Eye (tissue), 1 donor: ENCODE measurements at places on chromosomes 3 and 15.
A peak's percentile ranks its signal among the peaks of the same experiment; 100 is the strongest.

DNA sequence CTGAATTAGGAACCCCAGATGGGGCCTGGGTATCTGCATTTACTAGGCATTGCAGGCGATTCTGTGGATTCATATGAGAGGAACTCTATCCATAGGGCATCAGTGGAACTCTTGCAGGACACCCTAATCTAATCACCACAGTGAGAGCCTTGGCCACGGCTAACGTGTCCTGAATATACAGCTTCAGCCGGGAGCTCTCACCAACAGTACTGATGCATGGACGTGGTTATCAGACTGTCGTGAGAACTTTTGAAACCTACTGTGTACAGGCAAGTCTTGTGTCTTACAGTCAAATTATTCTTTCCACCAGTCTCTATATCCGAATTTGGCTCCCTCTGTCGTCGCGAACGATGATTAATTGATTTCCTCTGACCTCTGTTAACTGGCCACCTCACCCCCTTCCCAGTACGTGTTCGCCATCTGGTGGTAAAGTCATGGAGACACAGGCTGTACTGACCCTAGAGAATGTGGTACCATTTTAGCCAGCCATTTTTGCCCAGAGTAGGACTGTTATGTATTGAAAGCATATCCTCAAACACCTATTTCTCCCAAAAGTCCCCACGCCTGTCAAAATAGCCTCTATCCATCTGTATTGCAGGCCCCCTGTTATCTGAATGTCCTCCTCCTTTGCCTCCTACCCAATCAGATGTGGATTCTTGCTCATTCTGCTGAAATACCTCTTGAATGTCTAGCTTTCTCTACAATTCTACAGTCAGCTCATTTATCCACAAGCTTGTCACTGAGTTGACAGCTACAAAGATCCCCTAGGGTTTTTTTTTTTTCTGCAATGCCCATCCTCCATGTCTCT is 39.7 kb downstream of the GLDN start:
- DNase-seq = peak; percentile 89

DNA sequence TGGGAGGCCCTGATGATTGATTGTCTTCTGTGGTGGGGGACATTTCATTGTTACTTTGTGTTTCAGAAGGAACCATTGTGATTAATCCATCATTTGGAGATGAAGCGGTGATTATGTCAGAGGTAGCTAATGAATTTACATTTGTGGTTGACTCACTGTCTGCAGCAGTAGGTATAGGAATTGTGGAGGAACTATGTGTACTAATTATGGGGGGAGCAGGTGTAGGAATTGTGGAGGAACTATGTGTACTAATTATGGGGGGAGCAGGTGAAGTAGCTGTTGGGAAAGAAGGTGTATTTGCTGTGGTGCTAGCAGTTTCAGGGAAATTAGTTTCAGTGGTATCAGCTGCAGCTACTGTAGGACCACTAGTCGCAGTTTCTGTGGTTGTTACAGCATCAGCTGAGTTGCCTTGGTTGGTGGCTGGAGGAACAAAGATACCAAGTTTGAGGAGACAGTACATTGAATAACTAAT is 6.9 kb downstream of the MUC13 start:
- DNase-seq = no peak

- no peak for DNase-seq
Measured at GRCh38 chr3:32667072-32667582, 17.9 kb upstream of the CNOT10 start.

DNA sequence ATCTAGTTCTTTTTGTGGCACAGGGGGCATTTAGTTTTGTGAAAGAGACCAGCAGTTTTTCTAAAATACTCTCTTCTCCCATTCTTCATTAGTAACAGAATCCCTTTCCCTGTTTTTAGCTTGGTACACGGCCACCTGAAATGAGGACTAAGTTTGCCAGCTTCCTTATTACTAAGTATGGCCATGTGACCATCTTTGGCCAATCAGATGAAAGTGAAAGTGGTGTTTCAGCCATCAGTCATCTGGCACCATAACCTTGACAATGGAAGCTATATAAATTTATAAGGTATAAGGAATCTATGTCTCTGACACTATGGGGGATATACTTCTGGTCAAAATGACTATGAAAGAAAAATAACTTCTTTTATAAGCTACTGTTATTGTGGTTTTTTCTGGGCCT is 570.4 kb downstream of the AGBL1 start:
- DNase-seq = no peak

GRCh38 chr3:61035573-61035972 is 215.7 kb downstream of the FHIT start:
- DNase-seq = no peak

DNA sequence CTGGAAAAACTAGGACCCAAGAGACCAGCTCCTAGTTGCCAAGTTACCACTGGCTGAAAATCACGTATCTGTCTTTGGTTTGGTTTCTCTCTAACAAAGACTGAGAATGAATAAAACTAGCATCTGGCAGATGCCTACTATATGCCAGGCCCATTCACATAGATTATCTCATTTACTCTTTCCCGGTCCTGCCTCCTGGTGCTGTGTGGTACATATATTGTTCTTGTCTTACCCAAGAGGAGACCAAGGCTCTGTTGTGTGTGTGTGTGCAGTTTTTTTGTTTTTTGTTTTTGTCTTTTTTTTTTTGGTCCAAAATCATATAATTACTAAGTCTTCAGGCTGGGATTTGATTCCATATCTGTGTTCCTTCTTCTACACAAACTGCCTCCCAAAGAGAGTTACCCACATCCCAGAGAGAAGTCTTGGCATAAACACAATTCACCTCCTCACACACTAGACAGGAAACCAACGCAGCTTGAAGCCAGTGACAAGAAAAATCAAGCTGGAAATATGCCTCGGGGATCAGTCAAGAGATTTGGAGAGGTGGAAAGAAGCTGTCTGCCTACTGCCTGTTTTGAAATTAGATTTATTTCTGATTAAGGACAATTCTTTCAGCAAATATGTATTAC is 891 bp downstream of the AHSG start:
- no peak for DNase-seq

GRCh38 chr3:5282703-5283102 is 95.2 kb downstream of the EDEM1 start:
- DNase-seq = no peak

- DNase-seq = no peak
Measured at GRCh38 chr3:41102053-41102556, 97.2 kb upstream of the CTNNB1 start.

- DNase-seq = no peak
Measured at GRCh38 chr3:100480081-100480480, 12.3 kb upstream of the TMEM45A start.

- no peak for DNase-seq
Measured at GRCh38 chr3:136495213-136495612, 245.1 kb downstream of the PCCB start.

DNA sequence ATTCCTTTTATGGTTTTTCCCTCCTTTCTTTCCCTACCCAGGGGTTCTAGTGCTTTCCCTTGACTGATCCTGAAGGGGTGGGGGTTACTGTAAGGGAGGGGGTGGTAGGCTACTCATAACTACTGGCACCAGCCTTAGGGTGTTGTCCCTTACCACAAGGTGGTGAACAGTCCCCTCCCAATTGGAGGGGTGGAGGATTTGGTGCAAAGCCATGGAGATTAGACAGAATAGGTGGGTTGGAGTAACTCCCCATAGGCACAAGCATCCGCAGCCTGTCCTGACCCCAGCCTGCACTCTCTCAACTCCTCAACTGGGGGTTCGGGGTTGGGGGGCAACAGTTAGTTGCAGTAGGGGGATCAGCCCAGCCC is 2.6 kb upstream of the HYAL2 start:
- no peak for DNase-seq

DNA sequence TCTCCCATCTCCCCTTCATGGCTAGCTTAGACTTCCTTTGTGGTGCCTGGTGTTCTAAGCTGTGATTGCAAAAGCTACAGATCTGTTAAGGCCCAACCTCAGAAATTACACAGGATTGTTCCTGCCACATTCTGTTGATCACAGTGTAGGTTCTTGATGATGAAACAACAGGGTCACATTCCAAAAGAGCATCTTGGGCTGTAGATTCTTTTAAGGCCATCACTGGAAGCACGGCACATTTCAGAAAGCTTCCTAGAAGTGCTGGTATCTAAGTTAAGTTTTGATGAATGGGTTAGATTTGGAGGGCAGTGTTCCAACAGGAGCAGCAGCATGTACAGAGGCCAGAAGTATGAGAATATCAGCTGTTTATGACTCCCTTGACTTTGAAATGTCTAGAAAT is 107.5 kb upstream of the SKOR1 start:
- DNase-seq = no peak

DNA sequence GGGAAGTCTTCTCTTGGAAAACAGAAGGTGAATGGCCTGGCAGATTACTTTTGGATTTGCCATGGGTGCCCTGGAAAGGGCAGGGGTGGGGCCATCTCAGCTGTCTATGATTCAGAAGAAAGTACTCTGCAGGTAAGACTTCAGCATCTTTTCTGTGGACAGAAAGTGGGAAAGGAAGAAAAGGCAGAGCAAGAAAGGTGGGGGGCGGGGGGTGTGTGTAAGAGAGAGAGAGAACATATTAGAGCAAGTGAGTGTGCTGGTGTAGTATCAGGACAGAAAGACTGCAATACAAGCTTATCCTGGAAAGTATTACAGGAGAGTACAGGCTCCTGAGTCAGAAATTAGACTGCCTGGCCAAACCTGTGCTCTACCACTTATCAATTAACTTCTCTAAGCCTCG is 5.5 kb downstream of the TAGLN3 start:
- no peak for DNase-seq

DNA sequence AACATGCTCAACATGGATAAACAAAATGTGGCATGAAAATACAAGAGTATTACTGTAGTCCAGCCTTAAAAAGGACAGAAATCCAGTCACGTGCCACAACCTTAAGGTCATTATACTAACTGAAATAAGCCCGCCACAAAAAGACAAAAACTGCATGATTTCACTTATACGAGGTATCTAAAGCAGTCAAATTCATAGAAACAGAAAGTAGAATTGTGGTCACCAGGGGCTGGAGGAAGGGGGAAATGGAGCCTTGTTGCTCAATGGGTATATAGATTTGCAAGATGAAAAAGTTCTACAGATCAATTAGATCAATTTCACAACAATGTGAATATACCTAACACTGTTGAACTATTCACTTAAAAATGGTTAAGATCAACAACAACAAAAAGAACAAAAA is 7.4 kb downstream of the GLB1 start:
- no peak for DNase-seq

DNA sequence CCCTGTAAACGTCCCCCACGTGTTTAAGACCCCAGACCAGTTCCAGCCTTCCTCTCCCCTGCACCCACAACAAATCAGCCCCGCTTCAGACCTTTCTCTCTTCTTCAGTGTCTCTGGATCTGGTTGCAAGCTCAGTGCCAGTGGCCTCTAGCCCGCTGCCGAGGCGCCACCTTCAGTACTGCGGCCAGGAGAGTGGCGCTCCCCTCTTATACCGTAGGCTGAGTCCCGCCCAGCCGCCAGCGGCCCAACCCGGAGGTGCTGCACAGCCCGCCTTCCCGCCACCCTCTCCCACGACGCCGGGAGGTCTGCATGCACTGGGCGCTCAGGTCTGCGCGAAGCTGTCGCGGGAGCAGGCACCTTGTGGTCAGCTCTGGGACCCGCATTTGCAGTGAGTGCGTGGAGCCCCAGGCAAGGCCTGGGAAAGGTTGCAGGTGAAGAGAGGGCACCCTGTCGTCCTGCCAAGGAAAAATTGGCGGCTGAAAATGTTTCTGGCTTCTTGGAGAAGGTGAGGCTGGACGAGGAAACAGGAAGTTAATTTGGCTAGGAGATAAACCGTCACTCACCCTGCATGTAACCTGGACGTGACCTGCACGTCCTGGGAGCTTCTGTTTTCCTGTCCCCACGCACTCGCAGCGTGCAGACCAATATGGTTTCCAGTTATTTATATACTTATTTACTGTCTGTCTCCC is at the start of gene C2CD4B:
Gene C2CD4B (minus strand): TSS at position 182 of the 689 bp plus-strand sequence. CDS start 301 bp downstream, outside the sequence.
- DNase-seq = peak; percentile 57

DNA sequence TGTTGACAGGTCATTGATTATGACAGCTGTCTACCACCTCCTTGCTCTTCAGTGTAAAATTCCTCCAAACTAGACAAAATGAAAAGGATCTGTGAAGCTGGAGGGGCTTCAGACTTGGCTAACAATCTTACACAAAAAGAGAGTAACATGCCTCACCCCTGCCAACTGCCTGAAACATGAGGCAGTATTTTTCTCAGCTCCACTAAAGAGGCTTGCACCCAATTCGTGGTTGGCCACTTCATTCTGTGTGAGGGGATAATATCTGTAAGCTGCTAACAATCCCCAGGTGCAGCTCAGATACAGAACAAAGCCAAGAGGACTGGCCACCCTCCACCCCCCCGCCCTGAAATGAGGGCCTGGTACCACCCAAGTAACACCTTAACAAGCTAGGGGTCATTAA is 2.8 kb downstream of the MB21D2 start:
- DNase-seq = peak; percentile 34

- no peak for DNase-seq
Measured at GRCh38 chr3:109356442-109357155, 19.3 kb upstream of the DPPA4 start.

DNA sequence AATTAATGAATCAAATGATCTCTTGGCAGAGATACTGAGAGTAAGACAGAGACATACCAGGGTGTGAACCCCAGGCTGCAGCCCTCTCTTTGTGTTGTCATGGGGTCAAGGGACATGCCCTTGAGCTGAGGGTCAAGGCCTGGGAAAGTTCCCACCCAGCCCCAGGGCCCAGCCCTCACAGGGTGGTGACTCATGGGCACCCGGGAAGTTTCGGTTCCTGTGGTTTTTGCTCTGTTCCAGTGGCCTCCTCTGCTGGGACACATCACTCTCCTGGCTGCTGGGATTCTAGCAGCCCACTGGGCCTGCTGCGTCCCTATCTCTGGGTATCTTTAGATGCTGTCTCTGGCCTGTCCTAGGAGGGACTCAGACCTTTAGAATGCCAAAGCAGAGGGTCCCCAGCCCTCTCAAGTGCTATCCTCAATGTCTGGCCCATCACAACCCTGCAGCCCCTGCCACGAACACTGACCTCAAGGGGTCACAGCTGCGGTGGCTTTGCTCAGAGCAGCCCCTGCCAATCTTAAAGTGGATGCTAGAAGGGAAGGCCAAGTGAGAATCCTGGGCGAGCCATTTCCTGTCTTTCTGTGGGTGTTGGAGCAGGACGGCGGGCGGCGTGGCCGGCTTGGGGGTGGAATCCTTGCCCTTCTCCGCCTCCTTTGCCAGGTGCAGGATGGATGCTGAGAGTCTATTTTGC is 148.4 kb upstream of the TLE3 start:
- DNase-seq = no peak

DNA sequence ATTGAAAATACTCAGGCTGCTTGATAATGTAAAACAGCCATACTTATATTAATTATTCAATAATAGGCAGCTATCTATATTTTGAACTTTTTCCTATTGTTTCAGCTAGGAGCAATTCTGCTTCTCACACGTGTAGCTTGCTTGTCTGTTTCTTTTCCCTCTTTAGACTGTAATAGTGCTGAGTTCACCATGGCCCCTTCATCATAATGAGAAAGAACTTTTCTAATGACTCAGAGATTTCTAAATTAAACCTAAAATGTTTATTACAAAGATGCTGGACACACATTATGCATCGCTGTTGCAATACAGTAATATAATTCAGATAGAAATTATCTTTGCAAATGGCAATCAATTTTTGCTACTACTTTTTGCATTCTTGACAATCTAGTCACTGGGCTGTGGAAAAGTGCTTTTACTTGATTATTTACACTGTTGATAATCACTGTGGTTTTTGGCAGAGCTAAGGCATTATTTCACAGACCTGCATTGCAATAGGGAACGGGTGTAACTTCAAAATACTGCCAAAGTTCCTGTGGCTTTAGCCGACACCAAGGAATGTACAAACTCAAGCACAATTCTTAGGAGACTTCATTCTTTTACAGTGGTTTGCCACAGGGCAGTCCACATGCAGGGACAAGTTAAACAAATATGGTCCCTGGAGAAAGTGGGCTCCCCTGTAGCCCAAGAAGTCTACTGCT is 281.0 kb upstream of the TBL1XR1 start:
- peak; percentile 79 for DNase-seq
